GM04503 (cell line): ENCODE measurements at places on chromosomes 2 and 18.

DNA sequence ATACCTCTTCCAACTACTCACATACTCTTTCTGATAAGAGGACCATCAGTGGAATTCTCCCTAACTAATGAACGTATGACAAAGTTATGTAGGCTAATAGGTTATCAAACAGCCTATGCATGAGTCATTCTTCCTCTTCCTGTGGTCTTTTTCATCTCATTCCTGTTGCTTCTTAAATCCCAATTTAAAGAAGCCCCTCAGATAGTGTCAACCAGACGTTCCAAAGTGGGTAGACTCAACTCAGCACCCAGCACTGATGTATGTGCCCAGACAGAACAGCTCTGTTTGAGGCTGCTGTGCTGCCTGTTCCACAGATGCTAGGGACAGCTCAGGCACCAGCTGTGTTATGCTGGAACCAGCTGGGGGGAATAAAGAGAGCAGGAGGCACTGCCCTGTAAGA, 52.6 kb downstream of the CXCR4 start:
- DNase-seq = no peak

GRCh38 chr2:242064364-242065250, 195.1 kb downstream of the RTP5 start:
- no peak for DNase-seq

- no peak for DNase-seq
These were observed 364.7 kb downstream of the ERBB4 start for GRCh38 chr2:212173756-212174510.

DNA sequence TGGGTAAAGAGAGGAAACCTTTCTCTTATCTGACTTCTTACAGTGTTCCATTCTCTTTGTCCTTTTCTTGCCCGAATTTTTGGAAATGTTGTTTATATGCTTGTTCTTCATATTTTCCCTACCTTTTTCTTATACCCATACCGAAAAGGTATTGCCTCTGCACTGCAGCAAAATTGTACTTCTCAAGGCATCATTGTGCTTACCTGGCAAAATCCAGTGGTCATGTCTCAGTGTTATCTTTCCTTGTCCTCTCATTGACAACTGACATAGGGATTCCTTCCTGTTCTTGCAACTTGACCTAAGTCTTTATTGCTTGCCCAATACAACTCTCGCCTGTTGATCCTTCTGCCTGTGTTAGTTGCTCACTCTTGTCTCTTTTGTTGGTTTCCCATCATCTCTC, 842.2 kb downstream of the CNTNAP5 start:
- DNase-seq = no peak

- no peak for DNase-seq
These were observed 3.3 kb downstream of the KLHL29 start for GRCh38 chr2:23388294-23388693.

GRCh38 chr2:134718023-134718816, 580 bp downstream of the TMEM163 start:
- no peak for DNase-seq

- DNase-seq = no peak
These were observed 59.5 kb downstream of the TDRD15 start for GRCh38 chr2:21183306-21183705.

DNA sequence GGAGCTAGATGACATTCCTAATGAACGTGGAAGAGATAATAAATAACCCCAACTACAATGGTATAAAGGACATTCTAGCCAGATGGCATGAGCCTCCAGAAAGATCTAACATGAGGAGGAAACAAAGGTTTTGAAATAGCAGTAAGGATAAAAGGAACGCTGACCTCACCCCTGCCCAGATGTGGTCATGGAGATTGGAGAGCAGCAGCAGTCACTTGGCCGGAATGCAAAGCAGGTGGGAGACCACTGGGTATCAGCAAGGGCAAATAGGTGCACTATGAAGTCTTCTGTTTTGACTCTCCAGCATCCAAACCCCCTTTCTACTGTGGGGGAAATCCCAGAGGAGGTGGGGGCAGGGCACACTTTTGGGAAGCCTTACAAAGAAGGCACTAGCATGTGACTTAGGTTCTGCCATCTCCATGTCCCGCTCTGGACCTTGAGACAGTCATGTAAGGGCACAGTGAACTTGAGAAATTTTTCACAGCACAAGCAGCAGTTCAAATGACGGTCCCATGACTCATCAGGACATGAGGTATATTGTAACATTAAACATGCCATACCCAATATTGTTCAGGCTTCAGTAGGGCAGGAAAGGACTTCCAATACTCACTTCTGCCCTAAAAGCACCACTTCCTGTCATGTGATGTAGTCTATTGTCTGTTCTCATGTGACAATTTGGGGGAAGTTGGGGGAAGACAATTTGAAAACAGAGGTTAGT, 55.2 kb downstream of the METTL4 start:
- peak; percentile 71 for DNase-seq

DNA sequence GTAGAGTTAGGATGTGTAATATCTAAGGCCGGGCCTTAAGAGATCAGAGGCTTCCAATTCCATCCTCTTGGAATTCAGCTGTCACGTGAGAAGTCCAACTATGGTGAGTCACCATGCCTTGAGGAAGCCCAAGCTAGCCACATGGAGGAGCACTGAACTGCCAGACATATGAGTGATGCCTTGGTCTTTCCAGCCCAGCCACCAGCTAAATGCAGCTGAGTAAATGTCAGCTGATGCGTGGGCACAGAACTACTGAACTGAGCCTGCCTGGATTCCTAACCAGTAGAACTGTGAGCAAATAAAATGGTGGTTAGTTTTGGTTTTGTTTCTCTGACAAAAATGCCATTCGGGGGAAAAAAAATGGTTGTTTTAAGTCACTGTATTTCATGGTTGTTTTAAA, 153.7 kb upstream of the SERTAD2 start:
- peak; percentile 98 for DNase-seq

- no peak for DNase-seq
These were observed 396.4 kb upstream of the MEX3C start for GRCh38 chr18:51593931-51594330.

DNA sequence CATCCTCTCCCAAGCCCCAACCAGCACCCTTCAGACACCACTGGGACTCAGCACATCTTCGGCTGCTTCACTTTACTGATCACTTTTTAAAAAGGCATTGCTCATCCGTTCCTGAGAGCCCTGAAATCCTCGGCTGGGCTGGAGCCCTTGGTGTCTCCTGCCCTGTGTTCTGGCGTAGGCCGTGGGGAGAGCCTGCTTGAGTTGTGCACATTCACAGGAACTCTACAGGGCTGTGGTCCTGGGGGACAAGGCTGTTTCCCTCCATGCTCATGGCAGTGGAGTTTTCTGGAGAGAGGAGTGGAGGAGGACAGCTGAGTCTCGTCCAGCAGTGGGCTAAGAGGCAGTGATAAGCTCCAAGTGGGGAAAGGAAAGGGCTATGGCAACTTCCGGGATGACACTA, 15.9 kb downstream of the CENPA start:
- DNase-seq = no peak

- no peak for DNase-seq
These were observed 819 bp upstream of the NCOA1 start for GRCh38 chr2:24490181-24490689.

GRCh38 chr2:185208261-185208660, 530.3 kb upstream of the FSIP2 start:
- no peak for DNase-seq

GRCh38 chr2:18505703-18506341, 54.6 kb downstream of the RDH14 start:
- no peak for DNase-seq
